ENCODE measurements at places on chromosomes 5 and 9.

DNA sequence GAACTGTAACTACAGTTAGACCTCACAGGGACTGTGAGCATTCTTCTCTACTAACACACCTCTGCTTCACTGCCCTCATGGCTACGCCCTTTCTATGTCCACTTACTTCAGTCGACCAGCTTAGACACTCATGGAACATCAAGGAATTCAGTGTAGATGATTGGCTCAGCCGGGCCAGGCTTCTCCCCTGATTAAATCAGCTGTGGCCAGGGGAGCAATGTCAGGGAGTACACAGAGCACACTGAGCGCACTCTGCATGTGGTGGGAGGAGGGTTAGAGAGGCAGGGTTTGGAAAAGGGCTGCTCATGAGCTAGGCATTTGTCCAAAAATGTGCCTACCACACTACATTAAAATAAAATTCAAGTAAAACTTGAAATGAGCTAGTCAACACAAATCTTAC, 400.5 kb downstream of the ARRDC3 start:
- DNase-seq, result no peak

- peak; percentile 40 for DNase-seq
Measured at GRCh38 chr9:14198841-14199455, 115.0 kb downstream of the NFIB start.

DNA sequence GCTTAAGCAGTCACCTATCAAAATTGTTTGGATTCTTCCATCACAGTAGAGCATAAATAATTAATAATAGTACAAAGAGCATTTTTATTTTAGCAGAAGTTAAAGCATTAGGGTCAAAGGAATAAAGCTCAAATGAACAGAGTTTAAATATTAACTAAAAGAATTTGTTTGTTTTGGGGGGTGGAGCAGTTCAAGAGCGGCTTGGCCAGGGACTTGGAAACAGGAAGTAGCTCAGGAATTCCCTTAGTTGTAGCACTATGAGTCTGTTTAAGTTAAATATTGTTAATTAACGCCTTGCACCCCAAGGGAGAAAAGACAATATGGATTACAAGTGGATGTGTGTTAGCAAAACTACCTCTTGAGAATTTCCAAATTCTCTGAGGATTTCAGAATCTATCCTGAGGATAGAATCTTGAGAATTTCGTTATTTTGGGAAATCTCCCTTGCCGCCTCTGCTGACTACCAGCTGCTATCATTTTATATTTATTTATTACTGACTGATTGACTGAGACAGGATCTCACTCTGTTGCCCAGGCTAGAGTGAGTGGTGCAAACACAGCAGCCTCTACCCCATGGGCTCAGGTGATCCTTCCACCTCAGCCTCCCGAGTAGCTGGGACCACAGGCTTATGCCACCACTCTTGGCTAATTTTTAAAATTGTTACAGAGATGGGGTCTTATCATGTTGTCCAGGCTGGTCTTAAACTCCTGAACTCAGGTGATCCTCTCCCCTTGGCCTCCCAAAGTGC, 96.7 kb upstream of the CHD1 start:
- no peak for DNase-seq

DNA sequence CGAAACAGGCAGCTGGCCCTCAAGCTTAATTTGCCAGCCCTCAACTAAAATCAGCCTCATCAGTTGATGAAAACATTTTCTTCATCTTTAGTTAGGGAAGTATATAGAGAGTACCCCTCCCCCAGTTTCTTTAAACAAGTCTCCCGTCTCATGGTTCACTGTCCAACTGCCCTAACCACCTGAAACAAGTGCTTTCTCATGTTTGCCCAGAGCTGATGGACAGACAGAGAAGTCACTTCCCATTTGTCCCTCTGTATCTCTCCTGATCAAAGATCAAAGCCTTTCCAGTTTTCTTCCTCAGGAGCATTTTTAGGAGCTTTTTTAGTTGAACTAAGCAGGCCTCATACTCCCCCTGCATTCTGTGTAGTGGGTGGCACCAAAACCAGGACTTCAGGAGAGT, 21.7 kb downstream of the FUBP3 start:
- DNase-seq, result no peak

GRCh38 chr9:81312346-81312745, 377.0 kb downstream of the TLE1 start:
- no peak for DNase-seq

DNA sequence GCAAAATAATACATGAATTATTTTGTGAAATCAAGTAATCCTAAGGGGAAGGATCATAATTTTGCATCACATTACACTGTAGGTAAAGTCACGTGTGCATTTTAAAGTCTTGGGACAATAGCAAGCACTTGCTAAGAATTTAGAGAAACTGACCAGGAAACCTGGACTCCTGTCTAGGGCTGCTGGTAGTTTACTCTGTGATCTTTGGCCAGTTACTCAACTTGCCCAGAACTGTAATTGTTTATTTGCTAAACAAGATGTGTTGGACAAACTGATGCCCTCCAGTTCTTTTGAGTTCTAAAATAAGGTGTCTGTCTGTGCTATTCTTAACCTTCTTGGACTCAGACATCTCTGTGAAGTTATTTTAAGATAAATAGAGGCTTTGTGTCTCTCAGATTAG, 594.8 kb upstream of the DMAC1 start:
- no peak for DNase-seq

- peak; percentile 97 for DNase-seq
Measured at GRCh38 chr9:129495620-129496472, 125.1 kb downstream of the C9orf50 start.

DNA sequence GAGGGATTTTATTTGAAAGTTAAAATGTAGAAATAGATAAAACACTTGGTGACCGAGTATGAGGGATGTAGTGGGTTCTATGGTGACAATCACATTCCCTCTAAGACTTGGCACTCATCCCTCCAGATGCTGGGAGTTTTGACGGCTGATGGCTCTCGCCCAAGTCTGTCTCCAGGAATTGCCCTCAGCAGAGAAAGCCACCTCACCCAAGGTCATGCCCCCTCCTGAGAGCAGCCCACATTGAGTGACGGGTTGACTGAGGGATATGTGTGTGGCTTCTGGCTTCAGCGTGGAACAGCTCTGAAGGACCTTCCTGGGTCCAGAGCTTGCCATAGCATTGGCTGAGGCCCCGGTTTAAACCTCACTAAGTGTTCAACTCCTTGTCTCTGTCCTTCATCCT, 19.4 kb downstream of the CAVIN4 start:
- no peak for DNase-seq

DNA sequence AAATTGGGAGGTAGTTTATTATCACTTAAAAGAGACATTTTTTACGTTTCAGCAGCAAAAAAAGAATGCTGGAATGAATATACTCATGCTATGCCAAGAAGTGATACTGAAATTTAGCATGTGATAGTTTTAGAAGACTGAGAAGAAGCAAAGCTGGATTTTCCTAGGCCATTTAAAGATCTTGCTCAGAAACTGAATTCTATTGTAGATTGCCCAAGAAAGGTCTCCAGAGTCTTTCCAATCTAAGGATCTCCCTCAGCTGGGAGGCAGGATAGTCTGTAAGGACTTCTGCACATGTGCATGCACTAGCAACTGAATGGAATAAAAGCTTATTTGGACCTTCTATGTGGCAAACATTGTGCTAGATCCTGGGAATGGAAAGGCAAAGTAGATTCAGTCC, 334.5 kb downstream of the DTWD2 start:
- no peak for DNase-seq

- DNase-seq, result peak; percentile 17
Measured at GRCh38 chr9:93589688-93590087, 13.3 kb downstream of the PHF2 start.

GRCh38 chr5:151315998-151316597, 12.5 kb upstream of the SLC36A3 start:
- DNase-seq, result peak; percentile 62

DNA sequence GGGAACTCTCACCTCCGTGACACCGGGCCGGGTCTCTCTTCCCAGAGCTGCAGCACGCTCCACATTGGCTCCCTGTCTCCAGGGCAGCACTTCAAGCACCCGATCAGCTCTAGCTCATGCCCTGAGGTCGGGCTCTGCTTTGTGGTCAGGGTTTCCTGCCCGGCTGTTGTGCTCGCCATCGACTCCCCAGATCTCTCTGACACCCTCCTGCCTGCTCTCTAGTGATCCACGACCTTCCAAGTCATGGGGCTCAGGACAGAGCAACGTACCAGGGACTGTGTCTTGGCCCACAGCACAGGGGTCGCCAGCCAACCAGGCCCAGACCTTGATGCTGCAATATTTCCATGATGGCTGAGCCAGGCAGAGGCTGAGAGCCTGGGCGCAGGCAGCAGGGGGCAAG, 45.1 kb downstream of the PRRT1B start:
- DNase-seq, result no peak

GRCh38 chr9:2574203-2574602, 47.4 kb upstream of the VLDLR start:
- DNase-seq, result no peak

GRCh38 chr5:83922699-83923098, 202.0 kb upstream of the HAPLN1 start:
- DNase-seq, result no peak

- peak; percentile 81 for DNase-seq
Measured at GRCh38 chr5:142548739-142549275, 137.1 kb downstream of the FGF1 start.

DNA sequence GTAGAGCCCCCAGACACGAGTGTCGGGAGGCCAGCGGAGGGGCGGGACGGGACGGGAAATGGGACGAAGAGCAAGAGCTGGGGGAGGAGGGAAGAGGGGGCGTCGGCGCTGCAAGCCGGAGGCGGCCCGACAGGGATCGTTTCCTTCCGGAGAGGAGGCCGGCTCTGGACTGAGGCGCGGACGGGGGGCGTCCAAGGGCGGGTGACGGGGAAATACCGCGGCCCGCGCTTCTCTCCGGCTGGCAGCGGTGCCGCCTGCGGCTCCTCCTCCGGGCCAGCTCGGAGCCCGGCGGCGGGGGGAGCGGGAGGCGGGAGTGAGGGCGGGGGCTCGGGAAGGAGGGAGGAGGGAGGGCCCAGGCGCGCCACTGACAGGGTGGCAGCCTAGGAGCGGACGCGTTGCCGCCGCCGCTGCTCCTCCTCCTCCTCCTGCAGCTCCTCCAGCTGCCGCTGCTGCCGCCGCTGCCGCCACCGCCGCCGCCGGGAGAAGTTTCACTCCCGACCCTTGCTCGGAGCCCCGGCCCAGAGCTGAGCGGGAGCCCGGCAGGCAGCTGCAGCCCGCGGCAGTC, at the start of gene CHSY3:
CHSY3 (plus strand) TSS at position 364 of the 565 bp plus-strand sequence.
- DNase-seq, result peak; percentile 87

DNA sequence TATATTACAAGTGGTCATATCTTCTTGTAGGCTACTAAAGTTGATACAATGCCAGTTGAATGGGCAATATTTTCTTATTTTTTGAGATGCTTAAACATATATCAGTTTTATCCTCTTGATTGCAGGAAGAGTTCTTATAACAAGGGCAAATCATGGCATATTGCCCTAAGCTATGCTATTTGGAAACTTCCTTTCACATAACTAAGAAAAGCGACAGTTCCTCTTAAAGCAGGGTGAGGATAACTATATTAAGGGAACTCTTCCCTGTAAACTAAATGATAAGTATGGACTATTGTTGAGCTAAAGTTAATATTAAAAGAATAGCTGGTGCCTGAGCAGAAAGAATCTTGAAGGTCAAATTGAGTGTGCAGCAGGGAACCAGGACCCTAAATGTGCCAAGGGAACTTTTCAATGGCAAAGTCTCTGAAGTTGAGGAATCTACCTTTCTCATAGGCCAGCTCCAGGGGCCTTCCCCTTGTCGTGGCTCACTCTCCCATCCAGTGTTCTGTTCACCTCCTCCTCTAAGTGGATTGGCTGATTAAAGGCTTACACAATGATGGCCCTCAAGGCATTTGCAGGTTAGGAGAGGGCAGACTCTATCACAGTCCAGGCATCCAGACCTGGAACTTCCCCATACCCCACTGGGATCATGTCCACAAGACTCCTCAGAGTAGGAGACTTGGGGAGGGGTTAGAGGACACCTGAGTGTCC, 26.8 kb downstream of the FYB1 start:
- DNase-seq, result no peak

DNA sequence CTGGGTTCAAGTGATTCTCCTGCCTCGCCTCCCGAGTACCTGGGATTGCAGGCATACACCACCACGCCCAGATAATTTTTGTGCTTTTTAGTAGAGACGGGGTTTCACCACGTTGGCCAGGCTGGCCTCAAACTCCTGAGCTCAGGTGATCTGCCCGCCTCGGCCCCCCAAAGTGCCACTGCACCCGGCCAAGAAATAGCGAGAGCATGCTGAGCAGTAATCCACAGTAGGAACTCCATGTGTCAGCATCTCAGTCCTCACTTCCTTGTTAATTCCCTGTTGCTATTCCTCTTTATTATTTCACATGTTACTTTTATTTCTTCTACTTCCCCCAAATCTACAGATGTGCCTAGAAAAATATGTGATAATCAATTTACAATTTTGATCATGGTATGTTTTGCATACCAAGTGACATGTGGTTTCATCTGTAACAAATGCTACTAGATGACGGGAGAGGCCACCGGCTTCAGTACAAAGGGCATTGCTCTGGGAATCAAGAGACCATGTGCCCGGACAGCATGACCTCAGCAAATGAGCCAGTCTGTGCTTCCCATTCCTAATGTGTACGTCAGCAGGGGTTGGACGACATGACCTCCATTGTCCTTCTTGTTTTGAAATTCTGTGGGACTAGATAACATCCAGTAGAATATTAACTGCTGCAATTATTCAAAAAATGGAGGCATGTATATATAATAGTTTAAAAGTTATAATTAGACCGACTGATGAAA, 61.6 kb downstream of the FNBP1 start:
- DNase-seq, result no peak

DNA sequence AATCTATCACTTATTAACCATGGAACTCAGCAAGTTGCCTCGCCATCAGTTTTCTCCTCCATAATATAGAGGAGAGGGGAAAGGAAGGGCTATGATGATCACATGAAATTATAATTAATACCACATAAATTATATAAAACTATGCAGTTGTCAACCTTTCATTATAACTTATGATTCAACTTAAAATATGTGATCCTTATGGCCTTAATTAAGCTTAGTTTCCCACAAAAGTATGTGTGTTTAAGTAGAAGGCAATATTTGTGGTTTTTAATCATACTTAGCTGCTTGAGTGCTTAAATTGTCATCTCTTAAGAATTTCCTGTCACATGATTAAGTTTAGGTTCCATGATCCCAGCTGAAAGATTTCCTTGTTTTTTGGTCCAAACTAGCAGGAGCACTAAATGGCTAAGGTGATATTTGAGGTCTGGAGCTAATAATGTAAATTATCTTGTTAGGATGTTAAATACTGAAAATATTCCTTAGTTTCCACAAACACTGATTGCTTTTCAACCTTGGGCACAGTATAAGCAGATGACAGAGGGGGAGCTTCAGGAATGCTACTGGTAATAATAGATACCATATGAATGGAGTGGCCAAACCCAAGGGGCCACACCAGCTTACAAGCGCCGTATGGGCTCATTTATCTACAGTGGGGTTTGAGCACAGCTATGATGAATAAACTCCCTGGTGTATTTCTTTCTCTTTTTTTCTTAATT, 26.4 kb upstream of the F2R start:
- no peak for DNase-seq
